Colonic mucosa (tissue), 4 donors: ENCODE measurements at places on chromosomes 2 and 18. TPM values are rescaled to one million over a fixed set of nuclear protein-coding genes. Genes with fewer than 3 reads are reported as not detected.
A peak's percentile ranks its signal among the peaks of the same experiment; 100 is the strongest.

- no peaks in the 10 kb centered on the region for H3K27me3 ChIP-seq
- H3K4me1 ChIP-seq: peaks cover 8% of the 10 kb centered on the region
- no peak for DNase-seq
- H3K4me3 ChIP-seq: no peak overlapping the region
- no peak overlapping the region for H3K27ac ChIP-seq
Measured at GRCh38 chr2:165778653-165779451, 15.2 kb downstream of the GALNT3 start.

The TMEM247 gene
- not detected for total RNA-seq

GRCh38 chr2:43837831-43838559 is 644 bp downstream of the ABCG5 start:
- no peak overlapping the region for H3K27ac ChIP-seq
- no peaks in the 10 kb centered on the region for H3K27me3 ChIP-seq
- no peak overlapping the region for H3K4me3 ChIP-seq
- no peak for DNase-seq
- no peaks in the 10 kb centered on the region for H3K36me3 ChIP-seq

- peak overlapping the region; percentile 89 for H3K27ac ChIP-seq
- H3K4me1 ChIP-seq: peaks cover 10% of the 10 kb centered on the region
- DNase-seq: peak; percentile 38
- no peaks in the 10 kb centered on the region for H3K27me3 ChIP-seq
- H3K4me3 ChIP-seq: peak overlapping the region; percentile 94
Measured at GRCh38 chr2:130355172-130355577, 681 bp upstream of the PTPN18 start.

GRCh38 chr2:53786705-53787613 is at the start of the genes ASB3 and ERLEC1:
ASB3 (minus strand) TSS chr2:53786953; CDS start chr2:53765572, 21,381 bp downstream.
ERLEC1 (plus strand) TSS chr2:53787044; CDS start chr2:53787211, 167 bp downstream.
- peak within 1 kb of the TSS; percentile 80 for H3K4me3 ChIP-seq
- H3K4me1 ChIP-seq: peaks cover 6% of the 10 kb centered on the region
- DNase-seq: peak; percentile 92
- H3K36me3 ChIP-seq: no peaks in the 10 kb centered on the region

- no peak for DNase-seq
- H3K4me1 ChIP-seq: no peaks in the 10 kb centered on the region
- H3K27ac ChIP-seq: no peak overlapping the region
- no peaks in the 10 kb centered on the region for H3K36me3 ChIP-seq
- H3K27me3 ChIP-seq: no peaks in the 10 kb centered on the region
- H3K4me3 ChIP-seq: no peak overlapping the region
Measured at GRCh38 chr2:220586980-220587530, 959.6 kb downstream of the SLC4A3 start.

DNA sequence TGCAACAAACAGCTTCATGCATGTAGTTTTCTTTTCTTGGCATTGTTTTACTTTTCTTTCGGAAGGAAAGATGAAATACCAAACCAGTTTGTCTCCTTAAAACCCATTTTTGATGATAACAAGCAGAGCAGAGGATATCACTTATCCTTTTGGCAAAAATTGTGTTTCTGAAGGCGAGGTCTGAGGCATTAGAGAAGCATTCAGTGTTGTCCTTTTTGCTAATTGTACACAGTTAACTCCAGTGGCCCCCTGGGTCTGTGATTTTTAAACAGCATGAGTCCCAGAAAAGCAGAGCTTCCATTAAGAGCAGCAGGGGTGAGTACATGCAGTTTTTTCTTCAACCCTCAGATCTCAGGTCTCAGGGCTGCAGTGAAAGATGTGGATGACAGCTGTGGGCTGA is 41.3 kb downstream of the TTC39C start:
- DNase-seq: no peak
- H3K27ac ChIP-seq: no peak overlapping the region
- no peaks in the 10 kb centered on the region for H3K27me3 ChIP-seq
- H3K36me3 ChIP-seq: no peaks in the 10 kb centered on the region
